SK-N-DZ (cell line): ENCODE measurements at places on chromosomes 7 and 10.

DNA sequence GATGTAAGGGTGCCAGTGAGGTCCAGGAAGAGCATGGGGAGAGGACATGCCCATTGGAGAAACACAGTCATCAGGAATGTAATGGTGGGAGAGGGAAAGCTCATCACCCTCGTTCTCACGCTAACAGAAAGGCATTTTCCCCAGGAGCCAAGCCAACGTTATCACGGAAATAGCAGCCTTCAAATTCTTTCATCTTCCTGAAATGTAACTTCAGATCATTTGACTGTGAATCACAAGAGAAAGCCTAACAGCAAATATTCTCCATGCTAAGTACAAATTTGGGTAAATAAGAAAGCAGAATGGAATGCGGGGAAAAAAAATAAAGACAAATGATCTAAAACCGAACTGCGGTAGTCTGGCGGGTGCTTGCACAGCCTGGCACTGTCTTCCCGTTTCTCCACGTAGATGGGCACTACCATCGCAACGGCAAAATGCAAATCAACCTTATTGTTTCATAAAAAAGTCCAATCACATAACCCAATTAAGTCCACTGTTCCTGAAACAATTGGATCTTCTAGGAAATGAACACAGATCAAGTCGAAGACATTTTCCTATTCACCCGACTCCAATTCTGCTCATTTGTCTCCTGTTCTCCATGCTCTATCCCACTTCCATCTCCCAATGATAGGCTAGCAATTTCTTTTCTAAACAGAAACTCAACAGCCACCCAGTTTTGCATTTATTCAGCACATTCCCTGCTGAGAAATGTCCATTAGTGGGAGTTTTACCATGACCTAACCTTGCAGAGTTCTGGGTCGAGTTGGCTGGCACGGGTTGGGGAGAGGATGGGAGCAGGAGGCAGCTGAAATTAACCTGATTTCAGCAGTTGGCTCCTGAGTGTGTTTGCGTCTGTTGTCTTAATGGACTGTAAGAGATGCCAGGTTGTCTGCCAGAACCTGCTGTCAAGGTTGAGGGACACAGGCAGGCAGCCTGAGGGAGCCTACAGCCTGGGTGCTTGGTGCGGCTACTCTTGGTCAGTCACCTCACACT is 74.6 kb upstream of the FRMD4A start:
- DNase-seq: no peak

DNA sequence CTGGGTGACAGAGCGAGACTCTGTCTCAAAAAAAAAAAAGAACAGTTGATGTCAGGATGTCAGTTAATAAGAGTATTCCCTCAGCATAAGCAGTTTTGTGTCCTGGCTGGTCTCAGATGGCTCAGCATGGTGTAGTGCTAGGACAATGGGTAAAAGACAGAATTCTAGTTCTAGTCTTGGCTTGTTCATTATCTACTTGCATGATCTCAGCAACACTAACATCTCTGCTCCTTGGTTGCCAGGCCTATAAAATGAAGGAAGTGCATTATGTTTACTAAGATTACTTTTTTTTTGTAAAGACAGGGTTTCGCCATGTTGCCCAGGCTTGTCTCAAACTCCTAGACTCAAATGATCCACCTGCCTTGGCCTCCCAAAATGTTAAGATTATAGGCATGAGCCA is 84.3 kb upstream of the SP8 start:
- DNase-seq: no peak

GRCh38 chr7:107528461-107528860 is 35.3 kb downstream of the COG5 start:
- DNase-seq: no peak

DNA sequence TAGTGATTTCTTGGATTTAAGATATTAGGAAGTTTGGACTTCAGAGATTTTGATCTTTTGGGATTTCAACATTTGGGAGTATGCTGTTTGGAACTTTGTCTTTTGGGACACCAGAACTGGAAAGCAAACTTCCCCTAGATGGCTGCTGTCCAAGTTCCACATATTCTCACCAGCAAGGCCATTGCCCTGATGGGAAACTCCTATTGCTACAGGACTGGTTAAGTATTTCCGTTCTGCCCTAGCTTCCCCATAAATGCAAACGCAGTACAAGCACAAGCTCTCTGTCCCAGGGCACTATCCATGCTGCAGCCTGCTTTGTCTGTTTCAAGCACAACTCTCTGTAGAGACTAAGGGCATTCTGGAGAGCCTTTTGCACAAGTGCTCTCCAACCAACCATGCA is 79.3 kb upstream of the SLC25A13 start:
- DNase-seq: no peak

DNA sequence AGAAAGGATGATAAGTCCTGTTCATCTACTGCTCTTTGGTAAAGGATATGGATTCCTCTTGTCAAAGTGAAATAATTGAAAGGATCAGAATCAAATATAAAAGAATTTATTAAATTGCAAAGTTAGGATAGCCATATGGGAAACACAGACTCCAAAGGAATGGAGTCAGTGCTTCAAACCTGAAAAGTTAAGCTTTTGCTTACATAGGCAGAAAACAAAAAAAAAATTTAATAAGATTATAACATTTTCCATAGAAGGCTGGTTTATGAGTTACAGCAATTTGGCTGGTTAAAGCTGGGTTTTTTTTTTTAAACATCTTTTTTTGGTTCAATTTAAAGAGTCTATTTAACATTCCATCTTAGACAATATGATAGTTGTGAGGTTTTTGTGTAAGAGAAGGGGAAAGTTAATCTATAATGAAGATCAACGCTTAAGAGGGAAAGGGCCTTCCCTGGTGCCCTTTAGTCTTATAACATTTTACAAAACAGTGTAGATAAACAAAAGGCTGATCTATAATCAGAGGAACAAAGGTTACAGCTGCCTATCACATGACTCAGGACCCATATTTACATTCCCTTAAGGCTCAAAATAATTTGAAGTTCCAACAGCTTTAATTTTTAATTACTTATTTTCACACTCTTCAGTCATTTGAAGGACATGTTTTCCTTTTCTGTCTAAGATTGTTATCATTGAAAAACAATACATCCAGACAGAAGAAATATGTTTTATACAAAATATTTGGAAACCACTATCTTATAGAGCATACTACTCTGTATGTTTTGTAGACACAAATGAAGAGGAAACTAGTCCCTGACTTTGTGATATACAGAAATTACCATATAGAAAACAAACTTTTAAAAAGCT is 234.3 kb upstream of the MBL2 start:
- DNase-seq: no peak

DNA sequence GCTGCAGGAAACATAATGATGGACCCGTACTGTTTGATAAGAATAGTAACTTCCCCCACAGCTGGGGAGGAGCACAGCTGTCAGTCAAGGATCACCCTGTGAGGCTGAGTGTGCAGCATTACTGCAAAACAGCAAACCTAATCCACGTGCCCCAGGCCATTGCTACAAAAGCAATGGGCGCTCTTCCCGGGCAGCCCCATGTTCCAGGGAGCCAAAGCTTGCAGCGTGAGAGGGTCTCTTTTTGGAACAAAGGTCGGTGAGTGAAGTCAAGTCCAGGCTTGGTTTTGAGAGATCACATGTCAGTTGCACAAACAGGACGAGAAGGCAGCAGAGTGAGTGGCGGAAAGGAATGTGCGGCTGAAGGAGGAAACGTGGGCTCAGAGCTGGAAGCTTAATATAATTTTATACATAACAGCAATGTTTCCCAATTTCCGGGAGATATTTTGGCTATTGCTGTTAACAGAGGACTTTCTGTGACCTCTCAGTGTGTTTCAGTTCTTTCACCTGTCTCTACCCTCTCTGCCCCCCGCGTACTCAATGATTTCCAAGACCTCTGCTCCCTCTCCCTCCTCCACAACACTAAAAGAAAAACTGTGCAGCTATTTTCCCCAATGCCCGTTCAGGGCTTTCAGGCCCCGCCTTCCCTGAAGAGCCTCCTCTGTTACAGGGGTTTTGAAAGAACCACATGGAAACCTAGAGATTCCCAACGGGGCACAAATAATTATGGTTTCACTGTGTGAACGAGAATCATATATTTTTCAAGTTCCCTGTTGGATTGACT is 128.9 kb downstream of the MTPAP start:
- no peak for DNase-seq

DNA sequence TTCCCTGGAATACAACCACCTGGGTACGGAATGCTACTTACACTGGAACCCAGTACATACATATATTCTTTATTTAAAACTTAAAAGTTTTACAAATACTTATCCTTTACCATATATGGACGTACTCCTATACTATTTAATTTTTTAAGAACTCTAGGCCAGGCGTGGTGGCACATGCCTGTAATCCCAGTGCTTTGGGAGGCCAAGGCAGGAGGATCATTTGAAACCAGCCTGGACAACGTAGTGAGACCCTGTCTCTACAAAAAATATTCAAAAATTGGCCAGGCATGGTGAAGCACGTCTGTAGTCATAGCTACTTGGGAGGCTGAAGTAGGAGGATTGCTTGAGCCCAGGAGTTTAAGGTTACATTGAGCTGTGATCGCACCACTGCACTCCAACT is 2.0 kb downstream of the RBM28 start:
- no peak for DNase-seq

GRCh38 chr10:17808971-17809841 is at the start of gene MRC1:
TSS of gene MRC1 (plus strand) at chr10:17809348. CDS start at chr10:17809466, 118 bp downstream.
- no peak for DNase-seq

- no peak for DNase-seq
These were observed 89.2 kb downstream of the RBM20 start for GRCh38 chr10:110733218-110733952.

- DNase-seq: no peak
These were observed 112.1 kb downstream of the SGMS1 start for GRCh38 chr10:50511492-50512213.

DNA sequence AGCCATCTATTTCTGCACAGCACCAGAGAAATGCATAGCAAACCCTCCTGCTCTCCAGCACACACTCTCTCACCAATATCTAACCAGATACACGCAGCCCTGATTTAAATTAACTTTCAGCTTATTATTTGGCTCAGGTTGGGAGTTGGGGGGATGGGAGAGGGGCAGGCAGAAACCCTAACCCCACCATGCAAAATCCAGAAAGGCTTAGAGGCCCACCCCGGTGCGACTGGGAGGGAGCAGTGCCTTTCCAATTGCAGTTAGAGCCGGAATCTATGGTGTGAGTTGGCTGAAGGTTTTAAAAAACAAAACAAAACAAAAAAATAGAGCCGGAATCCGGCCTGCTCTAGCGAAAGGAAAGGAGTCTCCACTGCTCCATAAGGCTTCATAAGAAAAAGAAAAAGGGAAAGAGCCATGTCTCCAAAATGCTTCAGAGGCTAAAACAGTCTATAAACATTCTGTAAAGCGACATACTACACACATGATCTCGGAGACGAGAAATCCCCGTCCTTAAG is 2.9 kb downstream of the IGF2BP3 start:
- DNase-seq: no peak

GRCh38 chr10:70786799-70787415 is 1.7 kb upstream of the TBATA start:
- DNase-seq: no peak

GRCh38 chr10:59093461-59093860 is 83.0 kb upstream of the PHYHIPL start:
- no peak for DNase-seq

DNA sequence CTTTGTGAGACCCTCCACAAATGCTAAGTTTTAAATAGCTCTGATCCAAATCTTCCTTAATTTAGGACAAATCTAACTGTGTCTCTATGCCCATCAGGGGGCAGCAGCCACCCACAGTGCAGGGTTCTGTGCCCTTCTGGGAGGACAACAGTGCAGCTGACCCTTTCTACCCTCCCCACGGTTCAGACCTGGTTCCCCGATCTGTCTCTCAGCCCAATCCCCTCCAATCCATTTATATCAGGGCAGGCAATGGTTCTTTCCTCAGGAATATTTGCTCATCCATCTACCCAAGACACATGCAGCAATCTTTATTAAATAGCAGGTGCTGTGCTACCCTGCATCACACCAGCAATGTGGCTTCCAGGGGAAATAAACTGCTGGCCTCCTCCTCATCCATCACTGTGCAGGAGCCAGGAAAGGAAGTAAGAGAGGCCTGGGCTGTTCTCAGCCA is 4.0 kb upstream of the RBM28 start:
- peak; percentile 83 for DNase-seq

GRCh38 chr7:113321201-113321600 is 202.8 kb upstream of the SMIM30 start:
- no peak for DNase-seq

GRCh38 chr10:129074939-129075338 is 392.1 kb upstream of the MGMT start:
- no peak for DNase-seq

DNA sequence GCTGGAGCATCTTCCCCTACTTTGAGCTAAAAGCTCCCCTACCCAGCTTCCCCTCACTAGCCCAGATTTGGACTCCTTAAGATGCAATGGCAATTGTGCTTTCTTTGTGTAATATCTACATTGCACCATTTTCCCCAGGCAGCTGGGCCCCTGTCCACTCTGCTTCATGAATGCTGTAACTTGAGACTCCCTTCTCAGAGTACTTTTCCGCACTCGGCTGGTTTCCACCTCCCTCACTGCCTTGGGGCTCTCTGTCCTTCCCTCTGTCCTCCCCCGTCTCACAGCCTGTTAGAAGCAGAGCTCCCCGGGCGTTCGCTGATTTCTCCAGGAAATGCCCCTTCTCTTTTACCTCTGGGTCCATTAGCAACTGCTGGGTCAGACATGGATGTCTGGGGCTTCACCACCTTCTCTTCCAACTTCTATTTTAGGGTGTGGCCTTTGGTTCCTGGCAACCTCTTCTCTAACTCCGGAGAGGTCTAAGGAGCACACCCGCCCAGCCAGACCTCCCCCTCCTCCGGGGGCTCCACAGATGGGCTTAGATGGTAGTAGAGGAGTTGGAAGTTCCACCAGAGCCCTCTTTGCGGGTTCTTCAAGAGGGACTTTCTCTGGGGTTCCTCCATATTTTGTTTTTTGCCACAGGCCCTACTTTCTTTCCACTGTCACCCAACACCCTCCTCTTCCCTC is 2.9 kb upstream of the TMEM72 start:
- DNase-seq: no peak

GRCh38 chr7:137074391-137075030 is 206.1 kb downstream of the CHRM2 start:
- DNase-seq: no peak

DNA sequence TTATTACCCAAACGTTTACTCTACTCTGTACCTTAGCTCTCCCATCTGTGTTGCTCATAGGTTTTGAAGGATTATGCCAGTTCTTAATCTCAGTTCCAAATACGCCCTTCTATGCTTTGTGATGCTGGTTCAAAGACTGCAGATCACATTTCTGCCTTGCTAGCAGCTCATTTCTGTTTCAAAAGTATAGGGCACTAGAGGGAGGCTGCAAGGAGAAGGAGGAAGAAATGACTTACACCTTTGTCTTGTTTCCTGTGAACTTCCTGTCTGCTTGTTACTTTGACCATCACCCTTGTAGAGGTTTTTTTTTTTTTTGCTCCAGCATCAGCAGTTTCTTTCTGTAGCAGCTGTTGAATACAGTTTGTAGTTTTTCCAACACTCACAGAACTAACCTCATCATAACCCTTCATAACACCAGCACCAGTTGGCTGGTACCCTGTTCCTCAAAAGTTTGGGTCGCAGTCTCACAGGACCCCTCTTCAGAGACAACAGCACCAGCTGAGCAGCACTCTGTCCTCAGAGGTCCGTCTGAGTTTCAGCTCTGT is 16.5 kb downstream of the SLK start:
- no peak for DNase-seq
